ENCODE measurements at places on chromosomes 1 and 21.

- DNase-seq = no peak
Observed at GRCh38 chr1:64757213-64757612, 12.3 kb downstream of the RAVER2 start.

DNA sequence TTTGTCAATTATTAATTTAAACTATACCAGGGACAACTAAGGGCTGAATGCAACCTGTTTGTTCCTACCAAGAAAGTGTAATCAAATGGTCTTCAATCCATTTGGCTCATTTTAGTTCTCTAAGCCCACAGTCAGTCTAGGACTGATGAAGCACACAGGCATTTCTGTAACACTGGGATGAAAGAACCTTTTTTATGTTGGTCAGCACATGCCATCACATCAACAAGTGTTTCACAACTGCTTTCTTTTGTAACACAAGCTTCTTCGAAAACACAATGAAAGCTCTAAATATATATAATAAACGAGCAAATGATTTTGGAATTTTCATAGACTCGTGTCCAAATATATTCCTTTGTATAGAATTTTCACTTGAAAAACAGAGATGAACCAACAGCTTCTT is 28.8 kb downstream of the HEATR1 start:
- no peak for DNase-seq

- DNase-seq = no peak
Observed at GRCh38 chr21:26795866-26796329, 49.3 kb downstream of the ADAMTS1 start.

DNA sequence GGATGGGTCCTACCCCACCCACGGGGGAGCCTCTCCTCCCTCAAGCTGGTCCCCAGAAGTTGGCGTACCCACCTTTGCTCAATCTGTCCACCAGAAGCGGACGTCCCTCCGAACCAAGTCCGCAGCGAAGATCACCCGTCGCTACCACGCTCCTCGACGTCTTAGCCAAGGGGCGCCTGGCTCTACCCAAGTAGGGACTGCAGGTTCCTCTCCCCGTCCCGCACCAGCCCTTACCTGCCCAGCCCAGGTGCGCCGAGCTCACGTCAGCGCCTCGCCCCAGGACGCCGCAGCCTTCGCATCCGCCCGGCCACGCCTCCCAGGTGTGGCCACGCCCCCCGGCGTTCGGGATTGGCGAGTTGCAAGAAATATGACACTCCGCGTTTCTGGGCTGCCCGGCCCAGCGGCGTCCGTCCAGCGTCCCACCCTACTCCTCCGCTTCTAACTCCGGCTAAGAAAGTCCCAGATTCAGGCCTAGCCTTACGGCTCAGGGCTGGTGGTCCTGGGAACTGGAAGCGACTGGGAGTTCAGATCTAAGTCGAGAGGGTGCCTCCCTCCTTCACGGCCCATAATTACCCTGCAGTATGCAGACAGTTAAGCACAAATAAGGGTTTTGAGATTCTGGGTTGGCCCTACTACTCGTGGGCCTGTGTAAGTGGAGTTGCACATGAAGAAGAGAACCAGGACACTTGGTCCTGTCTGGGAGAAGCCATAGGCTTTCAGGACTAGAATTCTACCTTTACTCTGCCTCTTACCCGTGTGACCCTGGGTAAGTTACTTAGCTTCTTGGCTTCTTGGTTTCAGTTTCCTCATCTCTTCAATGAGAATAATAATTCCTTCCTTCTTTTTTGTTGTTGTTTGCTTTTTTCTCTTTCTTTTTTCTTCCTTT is at the start of gene IRF6:
Gene IRF6 (minus strand): TSS at position 268 of the 886 bp plus-strand sequence. CDS start 4,729 bp downstream, outside the sequence.
- peak; percentile 69 for DNase-seq

DNA sequence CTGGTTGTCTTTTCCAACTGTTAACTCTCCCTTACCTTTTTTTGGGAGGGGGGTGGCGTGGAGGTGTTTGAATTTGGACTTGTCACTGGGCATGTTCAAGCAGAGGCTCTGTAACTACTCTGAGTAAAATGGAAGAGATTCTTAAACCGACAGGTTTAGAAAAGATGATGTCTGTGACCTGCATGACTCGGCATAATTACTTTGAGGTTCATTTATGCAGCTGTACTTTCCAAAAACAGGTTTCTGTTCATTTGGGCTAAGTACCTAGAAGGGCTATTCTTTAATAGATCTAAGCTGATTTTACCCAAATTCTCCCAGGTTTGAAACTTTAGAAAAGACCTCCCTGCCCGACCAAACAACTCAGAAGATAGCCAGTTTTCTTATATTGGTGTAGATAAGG is 80.3 kb downstream of the SLC35A3 start:
- DNase-seq = no peak

- DNase-seq = no peak
Observed at GRCh38 chr1:190754666-190755065, 277.0 kb upstream of the BRINP3 start.

GRCh38 chr1:61399199-61399598 is 316.8 kb downstream of the NFIA start:
- no peak for DNase-seq

DNA sequence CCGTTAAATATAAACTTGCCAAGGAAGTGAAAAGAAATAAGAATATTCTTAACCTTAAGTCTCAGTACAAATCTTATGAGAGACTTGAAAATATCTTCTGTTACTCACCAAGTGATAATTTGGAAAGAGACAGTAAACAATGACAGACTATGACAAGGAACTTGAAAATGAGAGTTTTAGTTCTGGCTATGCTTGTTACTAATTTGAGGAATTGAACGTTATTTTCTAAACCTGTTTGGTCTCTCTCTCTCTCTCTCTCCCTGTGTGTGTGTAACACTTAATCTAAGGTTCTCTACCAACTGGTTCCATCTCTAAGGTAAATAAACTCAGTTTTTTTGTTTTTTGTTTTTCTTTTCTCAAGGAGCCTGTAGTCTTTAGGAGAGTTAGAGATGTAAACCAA is 161.8 kb downstream of the AMY1C start:
- no peak for DNase-seq

DNA sequence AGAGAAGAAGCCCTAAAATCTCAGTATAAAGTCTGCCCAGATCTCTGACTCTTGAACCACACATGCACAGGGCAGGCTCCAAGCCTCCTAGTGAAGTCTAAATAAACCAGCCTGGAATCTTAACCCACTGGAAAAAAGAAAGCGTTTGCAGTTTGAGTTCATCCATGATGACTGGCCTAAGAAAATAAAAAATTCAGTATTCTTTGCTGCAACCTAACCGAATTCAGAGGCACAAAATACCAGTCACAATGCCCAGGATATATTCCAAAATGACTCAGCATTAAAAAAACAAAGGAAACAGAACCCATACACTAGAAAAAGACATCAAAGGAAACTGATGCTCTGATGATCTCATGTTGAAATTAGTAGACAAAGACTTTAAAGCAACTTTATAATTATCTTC is 269.2 kb downstream of the SDCCAG8 start:
- no peak for DNase-seq

DNA sequence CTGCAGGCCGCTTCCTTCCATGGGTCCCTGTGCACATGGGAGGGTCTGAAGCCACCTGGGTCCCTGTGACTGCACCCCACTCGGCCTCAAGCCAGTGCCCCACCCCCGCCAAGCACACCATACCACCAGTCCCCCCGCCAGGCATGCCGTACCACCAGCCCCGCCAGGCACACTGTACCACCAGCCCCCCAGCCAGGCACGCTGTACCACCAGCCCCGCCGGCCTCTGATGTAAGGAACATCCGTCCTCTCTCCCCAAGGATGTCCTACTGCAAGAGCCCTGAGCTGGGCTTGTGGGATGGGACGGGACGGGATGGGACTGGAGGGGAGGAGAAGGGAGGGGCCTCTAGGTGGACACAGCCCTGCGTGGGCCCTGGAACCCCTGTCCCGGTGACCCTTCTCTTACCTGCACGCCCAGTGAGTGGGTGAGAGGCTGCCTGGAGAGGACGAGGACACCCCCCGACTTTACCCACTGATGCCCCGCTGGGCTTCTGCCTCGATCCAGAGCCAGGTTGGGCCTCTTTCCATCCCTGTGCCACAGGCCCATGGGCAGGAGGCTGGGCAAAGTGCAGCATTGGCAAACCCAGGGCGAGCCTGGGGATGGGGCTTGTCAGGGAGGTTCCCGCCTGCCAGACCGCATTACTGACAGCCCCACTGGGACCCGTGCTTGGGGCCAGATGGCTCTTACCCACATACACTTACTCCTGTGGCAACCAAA is 40.8 kb upstream of the COL6A1 start:
- no peak for DNase-seq

- DNase-seq = no peak
Observed at GRCh38 chr1:6370006-6370405, 23.6 kb downstream of the ACOT7 start.

DNA sequence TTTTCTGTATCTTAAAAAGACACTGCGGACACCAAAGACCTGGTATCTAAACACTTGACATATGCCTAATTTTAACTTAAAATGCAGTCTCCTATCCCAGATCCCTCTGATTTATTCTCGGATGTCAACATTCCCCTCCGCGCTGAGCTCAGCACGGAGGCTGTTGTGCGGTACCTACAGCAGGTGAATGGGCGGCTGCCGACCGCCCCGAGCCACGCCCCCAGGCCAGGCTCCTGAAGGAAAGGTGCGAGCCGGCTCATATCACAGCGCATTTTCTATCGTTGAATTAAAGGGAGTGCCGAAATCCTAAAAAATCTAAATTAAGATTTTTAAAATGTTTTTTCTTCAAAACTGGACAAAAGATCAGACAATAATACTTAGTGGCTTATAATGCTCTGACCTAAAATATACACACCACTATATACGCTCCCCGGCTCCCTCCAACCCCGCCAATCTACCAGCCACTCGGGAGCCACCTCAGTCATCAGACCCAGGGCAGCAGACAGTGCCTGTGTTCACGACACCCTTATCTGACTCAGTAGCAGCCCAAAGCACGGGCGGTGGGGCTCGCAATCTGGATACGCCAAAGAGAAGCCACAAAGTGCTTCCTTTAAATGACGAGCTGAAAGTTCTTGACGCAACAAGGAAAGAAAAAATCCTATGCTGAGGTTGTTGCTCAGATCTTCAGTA is 4.1 kb downstream of the WRAP73 start:
- DNase-seq = no peak

DNA sequence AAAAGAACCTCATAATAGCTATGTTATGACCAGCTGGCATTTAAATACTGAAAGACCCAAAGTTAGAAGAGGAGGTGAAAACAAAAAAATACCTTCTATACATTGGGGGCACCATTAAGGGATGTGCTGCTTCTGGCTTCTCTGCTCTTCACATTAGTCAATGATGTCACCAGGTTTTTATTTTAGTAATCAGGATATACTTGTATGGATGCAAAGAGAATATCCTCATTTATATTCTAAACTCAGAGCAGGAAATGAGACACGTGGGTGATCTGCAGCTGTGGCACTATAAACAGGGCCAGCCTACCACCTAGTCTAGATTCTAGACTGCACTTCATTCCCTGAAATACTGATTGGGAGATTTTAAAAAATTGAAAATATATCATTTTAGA is 51.2 kb downstream of the WLS start:
- DNase-seq = no peak

- no peak for DNase-seq
Observed at GRCh38 chr1:245995474-245995873, 511.6 kb downstream of the SMYD3 start.

GRCh38 chr1:170617591-170618330 is 46.2 kb upstream of the PRRX1 start:
- DNase-seq = no peak

- no peak for DNase-seq
Observed at GRCh38 chr1:114235281-114235680, 81.6 kb upstream of the SYT6 start.

GRCh38 chr1:198544265-198544664 is 3.8 kb upstream of the ATP6V1G3 start:
- no peak for DNase-seq

GRCh38 chr1:153540394-153541361 is at the start of gene S100A5:
S100A5 (minus strand) TSS chr1:153540934; CDS start chr1:153540191, 743 bp downstream.
- DNase-seq = peak; percentile 49

- no peak for DNase-seq
Observed at GRCh38 chr1:176144526-176144925, 62.6 kb downstream of the COP1 start.

GRCh38 chr1:173870252-173871075 is 2.3 kb downstream of the ZBTB37 start:
- DNase-seq = no peak

GRCh38 chr1:221612047-221612777 is 129.7 kb downstream of the DUSP10 start:
- DNase-seq = no peak

DNA sequence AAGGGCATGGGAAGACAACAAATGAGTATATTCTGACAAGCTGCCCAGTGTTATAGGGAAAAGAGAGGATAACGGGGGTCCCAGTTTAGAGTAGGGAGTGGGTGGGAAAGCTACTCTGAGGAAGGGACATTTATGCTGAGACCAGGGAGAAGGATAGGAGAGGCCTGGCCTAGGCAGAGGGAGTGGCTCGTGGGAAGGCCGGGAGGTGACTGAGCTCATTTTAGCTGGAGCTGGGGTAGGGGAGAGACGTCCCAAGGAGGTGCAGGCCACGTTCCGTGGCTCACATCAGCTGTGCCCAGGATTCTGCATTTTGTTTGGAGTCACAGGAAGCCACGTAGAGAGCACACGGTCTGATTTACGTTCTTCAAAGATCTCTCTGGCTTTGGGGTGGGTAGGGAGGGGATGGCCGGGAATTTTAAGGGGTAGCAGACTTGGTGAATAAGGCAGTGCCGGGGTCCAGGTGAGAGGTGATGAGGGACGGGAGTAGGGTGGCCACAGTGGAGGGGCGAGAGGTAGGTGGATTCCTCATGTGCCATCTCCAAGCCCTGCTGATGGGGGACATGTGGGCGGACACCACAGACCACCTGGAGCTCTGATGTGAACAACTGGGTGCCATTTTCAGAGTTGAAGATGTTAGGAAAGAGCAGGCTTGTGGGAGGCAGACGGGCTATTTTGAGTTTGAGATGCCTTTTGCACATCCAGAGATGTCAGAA is 4.7 kb downstream of the TINAGL1 start:
- no peak for DNase-seq

GRCh38 chr21:45957981-45958600 is 23.5 kb upstream of the COL6A1 start:
- DNase-seq = no peak

- DNase-seq = no peak
Observed at GRCh38 chr1:104929280-104929679, 1179.6 kb downstream of the AMY1C start.

DNA sequence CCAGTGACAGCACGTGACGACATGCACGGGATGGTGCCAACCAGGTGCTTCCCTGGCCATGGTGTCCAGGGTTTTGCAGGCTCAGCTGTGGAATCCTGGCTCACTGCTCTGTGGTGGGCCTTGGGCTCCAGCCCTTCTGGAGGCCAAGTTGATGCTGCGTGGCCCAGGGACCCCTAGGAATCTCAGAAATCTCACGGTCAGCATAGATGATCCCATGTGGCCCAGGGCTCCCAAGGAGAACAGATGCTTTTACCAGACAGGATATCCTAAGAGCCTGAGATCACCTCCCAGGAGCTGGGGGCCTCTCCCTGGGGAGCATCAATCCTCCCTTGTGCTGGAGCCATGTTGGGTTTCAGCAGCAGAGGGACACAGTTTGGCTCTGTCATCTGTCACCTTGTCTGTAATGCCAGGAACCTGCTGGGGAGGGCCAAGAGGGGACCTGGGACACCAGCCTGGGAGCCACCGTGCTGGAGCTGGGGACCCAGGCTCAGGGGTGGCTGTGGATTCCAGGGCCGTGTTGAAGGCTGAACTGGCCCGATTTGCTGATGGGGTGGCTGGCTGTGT is 63.9 kb downstream of the TRIM11 start:
- no peak for DNase-seq
